ENCODE measurements at places on chromosomes 6 and 20.

DNA sequence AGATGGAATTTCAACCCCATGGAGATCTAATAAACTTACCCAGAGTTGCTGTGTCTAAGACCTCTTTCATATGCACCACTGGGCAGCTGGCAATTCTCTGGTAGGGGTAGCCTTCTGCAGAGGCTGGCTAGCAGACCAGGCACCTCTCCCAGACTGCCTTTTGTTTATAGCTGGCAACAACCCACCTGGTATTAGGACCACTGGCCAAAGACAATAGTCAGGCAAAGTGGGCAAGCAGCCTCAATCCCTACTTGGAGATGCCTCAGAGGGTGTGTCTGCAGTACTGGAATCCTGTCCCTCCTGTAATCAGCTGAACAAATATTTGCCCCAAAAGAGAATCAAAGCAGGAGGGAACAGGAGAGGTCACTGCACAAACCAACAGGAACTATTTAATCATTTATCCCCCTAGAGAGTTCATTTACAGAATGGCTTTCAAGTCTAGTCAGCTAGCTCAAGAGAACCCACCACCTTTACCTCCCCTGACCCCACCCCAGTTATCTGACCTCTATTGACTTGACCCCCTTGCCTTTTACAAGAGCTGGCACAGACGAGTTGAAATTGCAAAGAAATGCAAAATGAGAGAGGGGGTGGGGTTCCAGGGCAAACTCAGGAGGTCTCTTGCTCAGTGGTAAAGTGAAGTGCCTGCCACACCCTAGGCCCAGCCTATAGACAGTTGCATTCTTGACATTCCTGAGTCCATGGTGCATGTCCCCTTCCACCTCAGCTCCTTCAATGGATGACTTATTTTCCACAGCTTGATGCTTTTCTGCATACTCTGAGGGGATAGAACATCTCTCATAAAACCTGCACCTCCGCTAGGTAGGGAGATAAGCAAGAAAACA, 2.8 kb downstream of the BCL2L1 start:
- no peak for DNase-seq

DNA sequence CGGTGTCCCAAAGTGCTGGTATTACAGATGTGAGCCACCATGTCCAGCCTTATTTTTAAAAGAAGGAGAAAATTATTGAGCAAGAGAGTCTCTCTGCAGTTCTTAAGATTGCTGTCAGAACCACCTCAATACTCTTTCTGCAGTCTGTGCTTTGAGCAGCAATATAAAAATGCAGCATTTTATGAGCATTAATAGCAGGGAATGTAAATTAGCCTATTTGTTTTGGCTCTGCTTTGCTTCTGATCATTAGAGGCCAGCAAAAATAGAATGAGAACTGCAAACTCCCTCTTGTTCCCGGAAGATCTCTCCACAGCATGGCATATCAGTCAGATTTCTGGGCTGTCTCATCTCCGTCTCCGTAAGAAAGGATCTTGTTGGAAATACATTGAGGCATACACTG, 35.8 kb downstream of the C6orf15 start:
- DNase-seq, result no peak

DNA sequence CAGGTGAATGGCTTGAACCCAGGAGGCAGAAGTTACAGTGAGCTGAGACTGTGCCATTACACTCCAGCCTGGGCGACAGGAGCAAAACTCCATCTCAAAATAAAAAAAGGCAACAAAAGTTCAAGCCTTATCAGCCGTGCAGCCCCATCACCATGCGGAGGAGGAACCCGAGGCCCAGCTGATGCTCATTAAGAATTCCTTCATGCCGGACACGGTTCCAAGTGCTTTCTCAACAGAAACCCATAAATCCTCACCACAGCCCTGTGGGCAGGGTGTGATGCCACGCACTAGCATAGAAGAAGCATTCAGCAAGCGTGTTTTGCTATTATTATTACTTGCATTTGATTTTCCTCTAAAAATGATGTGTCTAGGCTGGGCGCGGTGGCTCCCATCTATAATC, 56.3 kb downstream of the PREX1 start:
- DNase-seq, result no peak

- DNase-seq, result no peak
Measured at GRCh38 chr6:108653949-108654348, 93.2 kb downstream of the FOXO3 start.

DNA sequence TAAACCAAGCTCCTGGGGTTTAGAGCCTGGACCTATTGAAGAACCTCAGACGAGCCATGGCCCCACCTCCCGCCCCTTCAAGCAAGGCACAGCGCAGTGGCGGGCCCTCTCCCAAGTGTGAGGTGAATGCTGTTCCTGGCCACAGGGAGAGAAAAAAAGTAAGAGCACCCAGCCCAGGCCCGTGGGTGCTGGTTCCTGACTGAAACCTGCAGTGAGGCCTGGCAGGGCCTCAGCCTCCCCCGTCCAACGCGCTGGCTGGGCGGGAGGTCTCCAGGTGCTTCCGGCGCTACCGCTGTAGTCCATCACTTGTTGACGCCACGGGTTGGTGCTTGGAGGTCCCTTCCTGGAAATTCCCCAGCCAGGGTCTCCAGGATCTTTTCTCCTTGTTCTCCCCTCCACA, 5.5 kb upstream of the FAM83C start:
- DNase-seq, result no peak

GRCh38 chr20:54237116-54237943, 29.4 kb downstream of the PFDN4 start:
- no peak for DNase-seq

GRCh38 chr6:44699082-44699481, 311.6 kb downstream of the CDC5L start:
- no peak for DNase-seq
